ENCODE measurements at places on chromosomes 2 and 18. TPM values are rescaled to one million over a fixed set of nuclear protein-coding genes. Genes with fewer than 3 reads are reported as not detected.

The LCT gene
- 0.11 TPM for total RNA-seq

The GEN1 gene
- 27.6 TPM for total RNA-seq

The IL1RL2 gene
- total RNA-seq, result not detected

The ANKRD36 gene
- total RNA-seq, result 27.3 TPM

The CAPN14 gene
- total RNA-seq, result 0.59 TPM

The SNORC gene
- 2.4 TPM for total RNA-seq
